HTR-8/SVneo (cell line): ENCODE measurements at places on chromosomes 13 and 19.

DNA sequence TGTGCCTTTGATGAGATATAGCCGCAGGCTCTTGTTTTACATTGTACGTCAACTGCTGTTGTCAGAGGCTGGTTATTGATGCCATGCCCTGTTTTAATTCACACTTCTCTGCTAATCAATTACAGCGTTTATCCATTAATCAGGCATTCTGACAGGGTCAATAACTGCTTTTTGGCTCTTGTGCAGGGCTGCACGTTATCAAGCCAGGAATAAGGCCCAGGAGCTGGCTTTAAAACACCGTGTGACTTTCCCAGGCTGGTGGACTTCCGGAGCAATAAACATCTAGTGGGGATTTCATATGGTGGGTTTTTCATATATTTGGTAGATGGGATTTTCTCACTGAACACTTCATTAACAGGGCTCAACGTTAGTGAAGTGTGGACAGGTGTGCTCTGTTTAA, 221.7 kb downstream of the TM9SF2 start:
- no peak for DNase-seq

DNA sequence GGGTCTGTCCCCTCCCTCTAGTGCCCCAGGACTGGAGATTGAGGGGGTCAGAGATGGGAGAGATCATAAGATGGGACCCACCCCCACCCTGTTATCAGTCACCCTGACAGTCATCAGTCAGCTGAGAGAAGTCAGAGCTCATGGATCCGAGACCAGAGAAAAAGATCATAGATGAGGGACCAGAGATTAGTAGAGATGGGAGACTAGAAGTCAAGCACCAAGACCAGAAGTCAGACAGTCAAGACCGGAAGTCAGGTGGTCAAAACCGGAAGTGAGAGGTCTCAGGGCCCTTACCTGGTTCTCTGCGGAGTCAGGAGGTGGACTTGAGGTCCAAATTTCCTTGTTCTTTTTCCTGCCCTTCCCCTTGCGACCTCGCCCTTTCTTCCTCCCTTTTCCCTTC, 7.0 kb downstream of the COL5A3 start:
- no peak for DNase-seq

GRCh38 chr13:62113179-62113578, 697.5 kb upstream of the PCDH20 start:
- no peak for DNase-seq

DNA sequence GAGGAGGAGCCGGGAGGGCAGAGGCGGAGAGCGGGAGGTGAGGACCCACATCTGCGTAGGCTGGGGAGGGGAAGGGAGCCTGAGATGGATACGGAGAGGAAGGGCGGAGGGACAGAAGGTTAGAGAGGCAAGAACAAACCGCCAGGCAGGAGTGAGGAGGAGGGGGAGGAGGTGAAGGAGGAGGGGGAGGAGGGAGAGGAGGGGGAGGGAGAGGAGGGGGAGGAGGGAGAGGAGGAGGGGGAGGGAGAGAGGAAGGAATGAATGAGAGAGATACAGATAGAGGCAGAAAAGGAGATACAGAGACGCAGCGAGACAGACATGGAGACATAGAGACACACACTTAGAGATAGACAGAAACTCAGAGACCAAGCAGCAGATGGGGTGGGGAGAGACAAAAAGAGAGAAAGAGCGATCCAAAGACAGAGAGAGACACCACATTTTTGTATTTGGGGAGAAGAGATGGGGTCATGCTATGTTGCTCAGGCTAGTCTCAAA, 782 bp upstream of the CA11 start:
- no peak for DNase-seq

DNA sequence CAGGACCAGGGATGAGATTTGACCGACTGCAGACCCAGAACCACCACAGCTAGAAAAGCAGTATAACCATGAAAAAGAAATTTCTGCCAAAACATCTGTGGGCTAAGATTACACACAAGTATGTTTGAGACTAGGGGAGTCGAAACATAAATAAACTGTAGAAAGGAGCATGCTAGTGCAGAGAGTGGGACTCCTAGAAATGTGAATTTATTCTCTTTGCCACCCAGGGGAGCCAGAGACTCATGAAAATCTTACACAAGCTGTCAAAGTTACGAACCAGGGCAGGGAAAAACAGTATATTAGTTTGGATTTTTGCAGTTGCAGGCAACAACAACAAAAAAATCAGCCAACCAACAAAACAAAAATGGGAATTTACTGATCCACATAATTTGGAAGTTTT, 12.3 kb upstream of the HSPH1 start:
- no peak for DNase-seq

DNA sequence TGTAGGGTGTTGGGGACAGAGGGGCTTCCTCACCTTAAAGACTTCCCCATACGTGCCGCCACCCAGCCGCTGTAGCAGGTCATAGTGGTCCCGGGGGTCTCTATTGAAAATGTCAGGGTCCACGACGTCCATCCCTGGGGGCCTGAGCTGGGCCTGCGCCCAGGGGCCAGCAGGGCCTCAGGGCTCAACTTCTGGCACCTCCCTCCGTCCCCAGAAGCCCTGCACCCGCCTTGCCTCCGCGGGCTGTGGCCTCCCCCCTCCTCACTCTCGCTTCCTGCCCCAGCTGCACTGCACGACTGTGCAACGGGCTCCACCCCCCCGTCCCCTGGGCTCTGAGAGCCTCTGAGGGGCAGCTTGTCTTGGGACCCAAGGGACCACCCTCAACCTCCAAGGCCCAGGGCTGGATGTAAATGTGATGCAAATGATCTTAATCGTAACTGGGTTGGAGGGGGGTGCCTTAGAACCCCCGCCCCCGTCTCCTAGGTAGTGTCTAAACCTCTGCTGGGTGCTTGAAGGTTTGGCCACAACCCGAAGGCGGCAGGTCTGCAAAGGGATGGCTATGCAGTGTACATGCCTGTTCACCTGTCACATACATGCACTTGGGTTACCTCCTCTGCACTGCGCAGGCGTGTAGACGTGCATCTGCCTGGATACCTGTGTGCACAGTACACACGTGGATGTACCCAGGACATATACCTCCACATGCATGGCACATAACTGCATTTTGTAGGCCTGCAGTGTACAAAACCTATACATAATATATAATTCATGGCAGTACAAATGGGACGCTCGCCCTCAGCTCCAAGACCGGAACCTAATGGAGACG, at the start of gene MAP4K1:
MAP4K1 (minus strand) TSS at position 190 of the 826 bp plus-strand sequence; CDS start at position 132, 58 bp downstream.
- DNase-seq = no peak

DNA sequence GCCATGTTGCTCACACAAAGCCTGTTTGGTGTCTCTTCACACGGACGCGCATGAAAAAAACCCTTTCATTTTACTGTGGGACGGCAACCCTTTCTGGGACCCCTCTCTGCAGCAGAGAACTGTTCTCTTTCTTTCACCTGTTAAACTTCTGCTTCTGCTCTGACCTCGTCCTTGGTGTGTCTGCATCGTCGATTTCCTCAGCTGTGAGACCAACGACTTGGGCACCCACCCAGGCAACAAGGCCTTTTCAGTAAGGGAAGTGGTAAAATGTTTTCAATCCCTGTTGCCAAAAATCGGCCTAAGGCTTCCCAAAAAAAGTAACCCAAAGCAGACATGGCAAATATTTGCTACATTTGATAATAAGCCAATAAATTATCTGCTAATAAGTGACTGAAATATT, 515.3 kb downstream of the IRS2 start:
- no peak for DNase-seq
